Pulmonary artery endothelial cell (primary cell): ENCODE measurements at places on chromosomes 13 and 19.

- DNase-seq, result no peak
These were observed 1.6 kb upstream of the PTGIR start for GRCh38 chr19:46626446-46626845.

DNA sequence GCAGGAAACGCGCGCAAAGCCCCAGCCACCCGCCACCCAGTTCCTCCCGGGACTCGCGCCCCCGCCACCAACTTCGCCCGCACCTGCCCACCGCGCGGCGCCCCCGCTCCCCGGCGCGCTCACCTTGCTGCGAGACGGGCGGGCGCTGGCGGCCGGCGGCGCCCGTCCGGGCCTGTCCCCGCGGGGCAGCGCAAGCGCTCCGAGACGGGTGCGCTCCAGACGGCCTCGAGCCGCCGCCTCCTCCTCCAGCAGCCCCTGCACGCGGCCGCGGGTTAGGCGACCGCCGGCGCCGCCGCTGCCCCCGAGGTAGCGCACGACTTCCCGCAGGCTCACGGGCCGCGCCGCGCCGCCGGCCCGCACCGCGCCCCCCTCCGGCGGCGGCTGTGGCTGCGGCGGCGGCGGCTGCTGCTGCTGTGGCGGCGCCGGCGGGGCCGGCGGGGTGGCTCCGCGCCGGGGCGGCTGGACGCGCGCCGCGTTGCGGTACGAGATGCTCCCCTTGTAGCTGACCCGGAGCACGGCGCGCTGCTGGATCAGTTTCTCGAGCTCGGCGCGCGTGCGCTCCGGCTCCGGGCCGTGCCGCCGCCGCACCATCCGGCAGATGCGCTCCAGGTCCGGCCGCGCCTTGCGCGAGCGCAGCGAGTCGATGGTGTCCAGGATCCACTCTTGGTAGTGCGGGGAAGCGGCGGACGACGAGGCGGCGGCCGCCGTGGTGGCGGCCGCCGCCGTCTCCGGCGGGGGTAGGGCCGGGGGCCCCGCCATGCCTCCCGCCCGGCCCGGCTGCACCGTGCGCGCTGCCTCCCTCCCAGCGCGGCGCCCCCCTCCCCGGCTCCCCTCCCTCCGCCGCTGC lies 666 bp downstream of the SAMD1 start:
- DNase-seq, result no peak

GRCh38 chr19:55611983-55612645 lies 6.7 kb downstream of the ZNF865 start:
- DNase-seq, result no peak

- no peak for DNase-seq
These were observed 472.2 kb downstream of the LIG4 start for GRCh38 chr13:107743100-107743499.

GRCh38 chr19:30557927-30558557 lies 185.9 kb downstream of the ZNF536 start:
- DNase-seq, result no peak

DNA sequence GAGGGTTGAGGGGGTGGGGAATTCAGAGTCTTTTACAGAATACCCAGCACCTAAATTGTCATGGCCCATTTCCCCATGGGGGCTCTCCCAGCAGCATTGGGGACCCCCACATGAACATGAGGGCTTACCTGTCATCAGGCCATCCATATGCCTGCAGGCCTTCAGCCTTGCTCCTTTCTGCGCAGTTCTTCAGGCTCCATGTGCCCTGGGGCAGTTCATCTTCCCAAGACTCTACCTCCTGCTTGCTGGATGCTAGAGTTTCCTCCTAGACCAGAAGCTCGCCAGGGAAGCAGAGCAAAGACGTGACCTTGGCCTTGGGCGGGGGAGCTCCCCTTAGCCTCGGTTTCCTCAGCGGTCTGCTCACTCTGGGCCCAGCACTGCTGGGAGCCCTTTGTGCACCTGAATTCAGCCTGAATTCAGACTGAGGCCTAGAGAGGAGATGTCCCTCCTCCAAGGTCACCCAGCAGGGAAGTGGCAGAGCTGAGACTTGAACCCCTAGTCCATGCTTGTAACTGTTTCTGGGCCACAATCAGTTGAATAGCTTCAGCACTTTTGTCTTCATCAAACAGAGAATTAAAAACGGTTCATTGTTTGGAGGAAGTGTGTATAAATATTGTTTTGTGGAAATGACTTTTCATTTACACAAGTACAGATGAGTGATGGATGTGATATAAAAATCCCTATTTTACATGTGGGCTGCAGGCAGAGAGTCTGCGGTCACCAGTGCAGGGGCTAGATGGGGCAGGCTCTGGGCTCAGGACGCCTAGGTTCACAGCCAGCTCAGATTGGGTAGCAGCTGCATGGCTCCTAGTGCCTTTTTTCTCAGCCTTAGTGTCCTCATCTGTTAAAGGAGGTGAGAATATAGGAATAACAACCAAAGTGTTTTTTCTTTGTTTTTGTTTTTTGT lies 9.5 kb downstream of the PPP5C start:
- no peak for DNase-seq
